ENCODE measurements at places on chromosomes 4 and X. TPM values are rescaled to one million over a fixed set of nuclear protein-coding genes. Genes with fewer than 3 reads are reported as not detected.

DNA sequence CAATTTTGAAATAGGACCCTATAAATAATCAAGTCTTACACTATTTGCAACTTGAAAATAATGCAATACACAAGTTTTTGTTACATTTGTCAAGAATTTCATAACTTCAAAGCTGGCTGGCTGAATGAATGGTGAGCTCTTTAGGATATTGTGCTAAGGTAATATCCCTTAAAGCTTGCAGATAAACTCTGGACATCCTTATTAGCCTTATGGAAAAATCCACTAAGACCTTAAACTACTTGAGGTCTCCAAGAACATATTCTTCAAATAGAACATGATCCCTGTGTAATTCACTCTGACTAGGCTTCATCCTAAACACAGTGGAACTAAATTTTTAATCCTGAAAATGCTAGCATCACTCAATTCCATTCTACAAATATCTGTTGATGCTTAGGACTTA, 199.3 kb downstream of the PACRGL start:
- H3K4me1 ChIP-seq, result no peaks in the 10 kb centered on the region
- no peaks in the 10 kb centered on the region for H3K36me3 ChIP-seq
- H3K27ac ChIP-seq, result no peak overlapping the region
- no peaks in the 10 kb centered on the region for H3K27me3 ChIP-seq

The NPY2R gene
- total RNA-seq, result 0.12 TPM

- H3K36me3 ChIP-seq, result no peaks in the 10 kb centered on the region
- H3K4me1 ChIP-seq, result no peaks in the 10 kb centered on the region
- H3K4me3 ChIP-seq, result no peak overlapping the region
- H3K27ac ChIP-seq, result no peak overlapping the region
- H3K27me3 ChIP-seq, result no peaks in the 10 kb centered on the region
- DNase-seq, result no peak
Observed at GRCh38 chrX:67555578-67556203, 11.9 kb downstream of the AR start.

DNA sequence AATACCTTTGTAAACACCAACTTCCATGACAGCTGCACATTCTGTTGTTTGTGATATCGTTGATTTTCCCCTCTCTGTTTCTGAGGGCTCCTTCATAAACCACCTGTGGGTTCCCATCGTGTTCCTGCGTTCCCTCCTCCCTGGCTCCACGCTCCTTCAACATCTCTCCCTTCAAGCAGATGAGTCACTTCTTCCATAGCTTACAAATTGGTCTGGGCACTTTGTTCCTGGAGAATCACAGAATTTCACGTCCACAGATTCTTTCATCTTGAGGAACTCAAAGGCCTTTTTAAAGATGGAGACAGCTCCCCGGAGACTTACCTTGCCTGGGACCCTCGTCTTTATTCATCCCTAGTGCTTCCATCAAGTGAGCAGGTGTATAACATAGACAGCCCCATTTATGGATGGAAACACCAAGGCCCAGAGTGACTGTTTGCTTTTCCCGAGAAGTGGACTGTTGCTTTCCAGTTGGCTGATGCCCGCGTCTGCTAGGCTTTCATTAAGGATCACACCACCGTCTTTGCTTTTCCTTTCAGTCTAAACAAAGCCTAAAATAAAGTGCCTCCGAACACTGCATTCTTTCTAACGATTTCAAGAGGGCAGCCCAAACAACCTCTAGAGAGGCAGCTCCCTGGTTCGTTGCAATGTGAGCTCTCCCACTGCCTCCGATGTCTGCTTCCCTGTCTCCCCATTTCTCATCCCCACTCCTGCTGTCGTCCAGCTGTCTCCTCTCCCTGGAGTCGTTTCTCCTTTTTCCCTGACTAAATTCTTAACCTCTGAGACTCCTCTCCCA, 146.3 kb upstream of the STX18 start:
- H3K4me3 ChIP-seq, result no peak overlapping the region
- H3K27me3 ChIP-seq, result no peaks in the 10 kb centered on the region
- DNase-seq, result no peak
- H3K36me3 ChIP-seq, result no peaks in the 10 kb centered on the region
- H3K4me1 ChIP-seq, result no peaks in the 10 kb centered on the region

DNA sequence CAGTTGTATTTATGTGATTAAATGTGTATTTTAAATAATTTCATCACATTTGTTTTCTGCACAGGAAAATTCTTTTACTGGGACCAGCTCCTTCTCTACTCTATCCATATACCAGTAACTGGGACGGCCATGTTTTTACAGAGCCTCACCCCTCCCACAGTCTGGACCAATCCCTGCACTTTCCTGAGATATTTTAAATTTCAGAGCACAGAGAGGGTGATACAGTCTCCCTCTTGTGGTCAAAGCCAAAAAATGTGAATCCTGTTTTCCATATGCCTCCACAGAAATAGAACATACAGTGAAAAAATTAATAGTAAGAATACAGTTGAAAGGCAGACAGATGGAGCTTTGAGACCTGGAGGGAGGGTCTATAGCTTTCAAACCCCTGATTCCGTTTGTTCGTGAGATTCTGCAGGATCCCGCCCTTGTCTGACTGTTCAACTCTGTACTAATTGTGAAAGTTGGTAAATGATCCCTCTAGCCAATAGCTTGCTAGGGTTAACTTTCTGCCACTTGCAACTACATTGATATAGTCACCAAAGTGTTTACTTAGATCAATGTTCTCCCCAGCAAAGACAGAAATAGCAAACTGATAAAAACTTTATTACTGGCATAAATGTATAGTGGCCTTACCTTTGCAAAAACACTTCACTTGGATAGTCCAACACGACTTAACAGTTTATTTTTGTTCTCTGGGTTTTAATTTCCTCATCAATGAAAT, 172.2 kb downstream of the PPARGC1A start:
- no peak overlapping the region for H3K27ac ChIP-seq
- H3K4me3 ChIP-seq, result no peak overlapping the region
- H3K4me1 ChIP-seq, result no peaks in the 10 kb centered on the region
- no peaks in the 10 kb centered on the region for H3K27me3 ChIP-seq
- H3K36me3 ChIP-seq, result no peaks in the 10 kb centered on the region

The CENPVL2 gene
- not detected for total RNA-seq

- no peaks in the 10 kb centered on the region for H3K36me3 ChIP-seq
- no peak for DNase-seq
- no peak overlapping the region for H3K27ac ChIP-seq
- no peaks in the 10 kb centered on the region for H3K4me1 ChIP-seq
- H3K27me3 ChIP-seq, result no peaks in the 10 kb centered on the region
Observed at GRCh38 chr4:85928775-85929591, 430.9 kb downstream of the MAPK10 start.

DNA sequence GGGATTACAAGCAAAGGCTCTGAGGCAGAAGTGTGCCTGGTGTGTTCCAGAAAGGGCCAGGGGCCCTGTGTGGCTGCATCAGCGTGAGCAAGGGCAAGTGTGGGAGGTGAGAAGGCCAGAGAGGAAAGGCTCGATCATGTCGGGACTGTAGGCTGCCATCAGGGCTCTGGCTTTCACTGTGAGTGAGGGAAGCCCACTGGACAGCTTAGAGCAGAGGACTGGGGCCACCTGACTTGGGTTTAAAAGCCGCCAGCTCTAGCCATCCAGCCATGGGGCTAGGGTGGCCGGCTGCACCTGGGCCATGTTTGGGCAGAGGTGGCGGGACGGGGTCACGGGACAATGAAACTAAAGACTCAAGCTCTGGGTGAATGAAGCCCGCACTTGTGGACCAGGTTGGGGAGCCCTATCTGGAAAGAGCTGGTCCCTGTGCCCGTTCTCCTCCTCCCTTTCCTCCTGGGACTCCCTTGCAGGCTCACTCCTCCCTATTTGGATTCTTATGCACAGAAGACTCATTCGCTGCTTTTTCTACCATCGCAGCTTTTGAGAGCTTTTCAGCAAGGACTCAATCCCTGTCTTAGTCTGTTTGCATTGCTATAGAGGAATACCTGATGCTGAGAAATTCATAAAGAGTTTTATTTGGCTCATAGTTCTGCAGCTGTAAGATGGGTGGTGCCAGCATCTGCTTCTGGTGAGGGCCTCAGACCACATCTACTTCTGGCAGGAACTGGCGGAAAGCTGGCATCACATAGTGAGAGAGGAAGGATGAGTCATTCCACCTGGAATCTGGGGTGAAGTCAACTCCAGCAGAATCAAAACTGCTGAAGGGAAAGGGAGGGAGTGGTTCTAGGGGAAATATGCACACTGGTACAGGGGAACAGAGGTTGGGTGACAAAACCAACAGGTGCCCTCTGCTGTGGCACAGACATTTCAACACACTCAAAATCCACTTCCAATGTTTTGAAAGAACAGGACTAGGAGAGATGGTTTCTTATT, 15.3 kb downstream of the CTAG1B start:
- no peak for DNase-seq
- H3K4me1 ChIP-seq, result no peaks in the 10 kb centered on the region
- H3K4me3 ChIP-seq, result no peak overlapping the region
- H3K27ac ChIP-seq, result no peak overlapping the region

GRCh38 chr4:54550395-54551171, 107.2 kb upstream of the KIT start:
- H3K36me3 ChIP-seq, result no peaks in the 10 kb centered on the region
- no peak for DNase-seq
- H3K27me3 ChIP-seq, result no peaks in the 10 kb centered on the region
- H3K4me1 ChIP-seq, result no peaks in the 10 kb centered on the region

- H3K4me1 ChIP-seq, result no peaks in the 10 kb centered on the region
- no peaks in the 10 kb centered on the region for H3K36me3 ChIP-seq
- no peak overlapping the region for H3K27ac ChIP-seq
- DNase-seq, result no peak
Observed at GRCh38 chrX:110743679-110744340, 51.8 kb downstream of the CHRDL1 start.

DNA sequence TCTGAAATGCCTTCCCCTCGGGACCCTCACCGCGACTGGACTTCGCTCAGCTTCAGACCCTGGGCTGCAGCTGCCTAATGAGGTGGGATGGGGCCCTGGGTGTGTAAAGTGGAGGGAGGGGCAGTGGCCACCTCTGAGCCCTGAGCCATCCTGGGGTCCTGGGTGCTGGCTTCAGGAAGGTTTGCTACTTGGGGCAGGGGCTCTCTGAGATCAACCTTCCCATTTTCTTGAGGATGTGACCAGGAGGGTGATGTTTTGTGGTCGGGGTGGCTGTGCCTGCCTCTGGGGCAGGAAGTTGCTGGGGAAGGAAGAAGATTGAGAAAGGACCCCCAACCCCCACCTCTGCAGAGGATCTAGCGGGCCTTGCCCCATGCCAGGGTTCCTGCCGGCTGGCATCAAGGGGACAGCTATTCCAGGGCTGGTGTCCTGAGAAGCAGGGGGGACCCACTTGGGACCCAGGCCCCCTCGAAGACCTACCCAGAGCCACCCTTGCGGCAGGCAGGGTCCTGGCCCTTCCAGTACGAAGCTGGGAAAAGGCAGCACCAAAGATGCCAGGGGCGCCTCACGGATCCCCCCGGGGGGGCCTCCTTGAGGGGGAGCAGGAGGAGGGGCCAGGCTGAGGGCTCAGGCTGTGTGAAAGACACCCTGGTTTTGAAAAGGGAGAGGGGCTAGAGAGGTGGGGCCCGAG, 6.5 kb downstream of the SH3BP2 start:
- H3K27me3 ChIP-seq, result no peaks in the 10 kb centered on the region
- H3K4me3 ChIP-seq, result no peak overlapping the region
- no peak for DNase-seq
- H3K36me3 ChIP-seq, result no peaks in the 10 kb centered on the region
- H3K4me1 ChIP-seq, result peaks cover 97% of the 10 kb centered on the region

- no peaks in the 10 kb centered on the region for H3K36me3 ChIP-seq
- H3K4me3 ChIP-seq, result no peak overlapping the region
- H3K4me1 ChIP-seq, result no peaks in the 10 kb centered on the region
Observed at GRCh38 chrX:35166023-35166422, 223.4 kb downstream of the FAM47B start.

DNA sequence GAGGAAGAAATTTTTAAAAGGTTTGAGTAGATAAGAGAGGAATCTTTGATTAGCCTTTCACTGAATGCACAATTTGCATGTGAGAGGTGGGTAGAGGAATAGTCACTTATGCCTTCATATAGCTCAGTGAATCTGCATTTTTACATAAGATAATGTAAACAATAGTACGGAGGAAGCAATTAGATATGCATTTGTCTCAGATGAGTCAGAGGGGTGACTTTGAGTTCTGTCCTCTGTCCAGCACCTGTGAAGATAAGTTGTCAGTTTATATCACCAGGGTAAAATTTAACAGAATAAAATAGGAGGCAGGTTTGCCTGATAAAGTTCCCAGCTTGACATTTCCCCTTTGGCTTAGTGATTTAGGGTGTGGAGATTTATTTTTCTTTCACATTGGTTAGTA, 841.9 kb downstream of the PCDH18 start:
- no peak overlapping the region for H3K27ac ChIP-seq
- no peak overlapping the region for H3K4me3 ChIP-seq
- H3K4me1 ChIP-seq, result no peaks in the 10 kb centered on the region
- H3K27me3 ChIP-seq, result no peaks in the 10 kb centered on the region
- H3K36me3 ChIP-seq, result no peaks in the 10 kb centered on the region
- DNase-seq, result no peak

The HSFX3 gene
- not detected for total RNA-seq

GRCh38 chr4:7826909-7827306, 112.8 kb downstream of the AFAP1 start:
- H3K36me3 ChIP-seq, result peaks cover 1% of the 10 kb centered on the region
- peak overlapping the region; percentile 6 for H3K27ac ChIP-seq
- no peaks in the 10 kb centered on the region for H3K27me3 ChIP-seq

DNA sequence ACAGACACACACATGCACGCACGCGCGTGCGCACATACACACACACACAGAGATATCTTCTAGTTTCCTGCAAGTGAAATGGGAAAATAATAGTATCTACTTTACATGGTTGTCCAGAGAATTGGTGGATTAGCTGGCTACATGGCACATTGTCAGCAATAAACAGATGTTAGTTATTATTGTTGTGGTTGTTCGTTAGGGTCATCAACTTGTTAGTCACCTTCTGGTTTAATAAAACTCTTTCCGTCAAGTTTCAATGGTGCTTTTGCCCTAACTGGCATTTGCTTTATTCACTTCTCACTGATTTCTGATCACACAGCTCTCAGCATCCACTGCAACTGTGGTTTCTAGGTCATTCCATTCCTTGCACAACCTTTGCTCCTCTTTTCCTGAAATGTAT, 25.4 kb upstream of the RASL11B start:
- no peaks in the 10 kb centered on the region for H3K4me1 ChIP-seq
- H3K27ac ChIP-seq, result no peak overlapping the region
- no peak overlapping the region for H3K4me3 ChIP-seq
- DNase-seq, result no peak
- H3K36me3 ChIP-seq, result no peaks in the 10 kb centered on the region

GRCh38 chrX:111511477-111511876, at the start of gene SERTM2:
SERTM2 (plus strand) TSS chrX:111511645; CDS start chrX:111518858, 7,213 bp downstream.
- H3K36me3 ChIP-seq, result no peaks in the 10 kb centered on the region
- H3K4me1 ChIP-seq, result no peaks in the 10 kb centered on the region
- no peak within 1 kb of the TSS for H3K27ac ChIP-seq
- DNase-seq, result no peak
- no peaks in the 10 kb centered on the region for H3K27me3 ChIP-seq
- H3K4me3 ChIP-seq, result no peak within 1 kb of the TSS

DNA sequence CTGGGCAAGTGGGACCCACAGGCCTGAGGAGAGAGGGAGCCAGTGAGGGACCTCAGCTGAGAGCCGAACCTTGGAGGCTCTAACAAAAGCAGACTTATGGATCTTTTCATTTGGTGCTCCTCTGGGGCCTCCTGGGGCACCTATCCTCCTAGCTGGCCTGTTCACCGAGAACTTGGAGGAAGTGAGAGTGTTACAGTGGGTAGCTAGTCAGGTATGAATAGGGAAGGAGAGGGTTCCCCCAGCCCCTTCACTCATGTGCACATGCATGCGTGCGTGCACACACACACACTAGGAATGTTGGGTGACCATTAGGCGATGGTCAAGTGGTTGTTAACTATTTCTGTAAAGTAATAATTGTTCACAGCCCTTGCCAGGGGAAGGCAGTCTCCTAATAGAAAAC, 18.6 kb upstream of the TMEM185A start:
- no peak for DNase-seq
- no peak overlapping the region for H3K4me3 ChIP-seq
- H3K27me3 ChIP-seq, result no peaks in the 10 kb centered on the region
- H3K27ac ChIP-seq, result no peak overlapping the region
- H3K4me1 ChIP-seq, result no peaks in the 10 kb centered on the region
- no peaks in the 10 kb centered on the region for H3K36me3 ChIP-seq

All from right atrium auricular region (tissue), 2 donors.